Left renal pelvis (tissue), 4 donors: ENCODE measurements at places on chromosomes 4 and X. TPM values are rescaled to one million over a fixed set of nuclear protein-coding genes. Genes with fewer than 3 reads are reported as not detected.

GRCh38 chr4:153521999-153522801 is 56.0 kb downstream of the TMEM131L start:
- no peak for DNase-seq

- DNase-seq: no peak
These were observed 180.8 kb upstream of the BCOR start for GRCh38 chrX:40278340-40279090.

- no peak for DNase-seq
These were observed 10.8 kb upstream of the SNCA start for GRCh38 chr4:89847571-89848325.

DNA sequence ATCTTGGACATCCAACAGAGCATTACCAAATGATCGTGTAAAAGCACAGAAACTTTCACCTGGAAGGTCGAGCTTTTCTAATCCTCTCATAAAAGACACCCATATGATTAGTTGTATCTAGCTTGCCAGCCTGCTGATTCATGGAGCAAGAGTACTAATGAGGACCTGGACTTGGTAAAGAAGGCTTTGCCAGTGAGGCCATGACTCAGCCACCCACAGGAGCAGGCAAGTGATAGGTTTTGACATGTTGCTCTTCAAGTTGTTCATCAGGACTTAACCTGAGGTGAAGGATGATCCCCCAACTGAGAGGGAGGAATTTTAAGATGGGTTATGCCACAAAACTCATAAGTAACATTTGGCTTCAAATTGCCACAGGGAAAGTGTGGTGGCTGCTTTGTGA is 24.7 kb upstream of the EPGN start:
- DNase-seq: no peak

DNA sequence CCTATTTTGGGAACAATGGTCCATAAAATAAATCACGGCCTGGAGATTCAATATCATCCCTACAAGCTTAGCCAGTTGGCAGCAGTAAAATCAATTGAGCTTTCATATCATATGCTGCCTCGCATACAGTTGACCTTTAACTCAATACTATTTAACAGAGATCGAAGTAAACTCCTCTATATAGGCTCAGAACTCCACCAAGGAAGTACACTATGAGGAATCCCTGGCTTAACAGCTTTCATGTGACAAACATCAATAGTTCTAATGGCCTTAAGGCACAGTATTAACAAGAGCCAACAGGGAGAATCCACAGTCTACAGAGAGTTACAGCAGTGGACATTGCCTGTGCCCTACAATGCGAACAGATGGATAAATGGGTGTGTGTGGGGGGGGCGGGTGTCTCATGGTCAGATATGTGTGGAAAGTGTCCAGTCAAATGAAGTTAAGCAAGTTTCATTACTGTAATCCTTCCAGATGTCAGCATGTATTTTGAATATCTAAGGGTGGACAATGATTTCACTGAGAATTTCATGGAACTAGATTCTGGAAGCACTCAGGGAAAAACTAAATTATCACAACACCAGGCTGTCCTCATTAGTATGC is 98.2 kb upstream of the FAM9B start:
- DNase-seq: no peak

Gene REPS2
- polyA plus RNA-seq: 11.7 TPM

- no peak for DNase-seq
These were observed 402.2 kb downstream of the MID1IP1 start for GRCh38 chrX:39203427-39203826.

- DNase-seq: no peak
These were observed 50.8 kb downstream of the DTHD1 start for GRCh38 chr4:36332023-36332781.

GRCh38 chrX:19897091-19897490 is 9.7 kb upstream of the SH3KBP1 start:
- no peak for DNase-seq

DNA sequence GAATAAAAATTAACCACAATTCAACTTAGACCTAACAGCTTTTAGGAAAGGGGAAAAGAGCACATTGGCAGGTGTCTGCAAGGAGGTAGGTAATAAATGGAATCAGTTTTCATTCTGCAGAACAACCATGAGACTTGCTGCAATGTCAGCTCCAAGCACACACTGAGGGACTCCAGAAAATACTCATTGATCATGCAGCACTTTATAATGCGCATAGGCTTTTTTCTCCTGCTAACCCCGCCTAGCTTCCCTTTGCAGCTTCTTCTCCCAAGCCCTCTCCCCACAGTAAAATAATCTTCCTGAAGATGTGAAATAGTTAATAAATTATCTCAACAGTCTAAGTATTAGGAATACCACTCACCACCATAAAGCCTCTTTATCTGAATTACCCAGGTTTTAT is 36.9 kb downstream of the ANKRD17 start:
- no peak for DNase-seq
